ENCODE measurements at places on chromosomes 2 and 18.

DNA sequence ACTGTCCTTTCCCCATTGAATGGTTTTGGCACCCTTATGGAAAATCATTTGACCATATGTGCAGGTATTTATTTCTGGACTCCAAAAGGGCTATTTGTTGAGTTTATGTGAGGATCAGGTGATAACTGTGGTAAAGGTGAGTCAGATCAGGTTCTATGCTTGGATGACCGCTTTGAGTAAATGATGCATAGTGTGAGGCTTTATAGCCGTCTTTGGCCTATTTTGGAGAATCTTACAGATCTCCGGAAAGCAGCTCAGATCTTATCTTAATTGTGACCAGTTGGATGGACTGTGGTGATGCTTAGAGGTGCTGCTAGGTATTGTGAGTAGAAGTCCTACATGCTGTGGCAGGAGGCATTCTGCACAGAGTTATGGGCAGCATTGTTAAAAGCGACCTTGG, 126.2 kb downstream of the METTL8 start:
- DNase-seq = no peak

DNA sequence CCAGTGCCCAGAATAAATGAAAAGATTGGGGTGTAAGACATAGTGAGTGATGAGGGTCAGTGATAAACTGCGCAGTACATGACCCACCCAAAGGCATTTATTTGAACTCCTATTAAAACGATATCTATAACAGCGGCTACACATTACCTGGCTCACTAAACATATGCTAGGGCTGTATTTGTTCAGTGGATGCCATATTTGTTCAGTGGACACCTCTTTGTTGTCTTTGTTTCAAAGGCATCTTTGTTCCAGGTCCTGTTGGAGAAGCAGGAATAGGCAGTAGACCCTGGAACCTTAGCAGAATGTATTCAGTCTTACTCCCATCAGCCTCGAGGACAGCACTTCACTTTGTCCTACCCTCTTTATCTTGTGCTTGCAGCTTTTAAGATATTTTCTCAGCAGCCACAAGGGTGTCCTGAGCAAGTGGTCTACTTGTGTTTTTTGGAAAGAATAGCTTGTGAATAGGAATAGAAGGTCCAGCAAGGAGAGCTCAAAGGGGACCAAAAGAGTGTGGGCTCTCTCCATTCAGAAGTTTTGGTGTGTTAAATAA, 650.8 kb upstream of the FANCL start:
- DNase-seq = no peak

GRCh38 chr2:215144106-215144875, 5.9 kb upstream of the ABCA12 start:
- DNase-seq = no peak

DNA sequence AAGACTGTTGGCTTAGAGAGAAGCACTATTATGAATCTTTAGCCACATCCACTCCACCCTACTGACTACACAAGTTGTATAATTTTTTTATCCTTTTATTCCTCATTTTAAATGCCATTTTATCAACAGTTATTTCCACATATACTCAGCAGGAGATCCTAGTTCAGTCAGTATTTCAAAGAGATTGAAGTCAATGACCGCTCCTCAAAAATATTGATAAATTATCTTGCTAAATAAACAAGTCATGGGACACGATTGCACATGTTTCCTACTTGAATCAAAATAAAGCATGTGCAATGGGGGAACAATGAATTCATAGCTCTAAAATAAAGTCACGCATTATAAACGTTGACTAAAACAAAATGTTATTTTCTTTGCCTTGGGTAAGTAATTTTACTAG, 496.5 kb downstream of the LRRTM4 start:
- DNase-seq = no peak

GRCh38 chr2:108993095-108993937, 4.3 kb upstream of the EDAR start:
- DNase-seq = no peak

DNA sequence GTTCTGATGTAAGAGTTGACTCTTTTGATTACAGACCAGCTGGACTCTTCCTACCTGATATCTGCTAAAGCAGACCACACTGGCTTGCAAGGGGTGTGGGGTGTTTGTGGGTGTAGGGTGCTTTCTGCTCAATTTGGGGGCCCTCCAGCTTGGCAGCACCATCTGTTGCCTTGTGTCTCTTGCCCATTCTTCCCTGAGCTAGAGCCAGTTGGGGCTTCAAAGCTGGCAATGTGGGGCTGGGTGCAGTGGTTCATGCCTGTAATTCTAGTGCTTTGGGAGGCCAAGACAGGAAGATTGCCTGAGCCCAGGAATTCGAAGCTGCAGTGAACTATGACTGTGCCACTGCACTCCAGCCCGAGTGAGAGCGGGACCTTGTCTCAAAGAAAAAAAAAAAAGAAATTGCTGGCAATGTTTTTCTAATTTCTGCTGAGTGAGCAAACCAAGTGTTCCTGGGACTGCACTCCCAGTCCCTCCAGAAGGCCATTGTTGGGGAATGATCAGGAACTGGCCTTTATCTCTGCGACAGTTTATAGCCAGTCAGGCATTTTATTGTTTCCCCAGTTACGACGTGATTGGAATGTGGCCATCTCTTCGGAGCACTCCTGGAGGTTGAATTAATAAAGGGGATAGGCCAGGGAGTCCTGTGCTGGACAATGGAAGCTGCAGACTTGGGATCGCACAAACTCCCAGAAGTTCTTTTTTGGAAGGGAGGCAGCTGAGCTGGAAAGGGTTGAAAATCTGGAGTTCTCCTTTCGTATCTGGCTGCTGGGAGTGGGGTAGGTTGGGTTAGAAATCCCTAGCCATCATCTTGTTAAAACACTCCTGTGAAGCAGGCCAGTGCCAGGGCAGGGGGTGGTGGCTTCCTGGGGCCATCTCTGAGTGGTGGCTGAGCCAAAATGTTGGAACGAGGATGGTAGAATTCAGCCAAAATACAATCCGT, 57.2 kb downstream of the LIPG start:
- DNase-seq = no peak

GRCh38 chr2:236052926-236053821, 115.0 kb downstream of the GBX2 start:
- no peak for DNase-seq

DNA sequence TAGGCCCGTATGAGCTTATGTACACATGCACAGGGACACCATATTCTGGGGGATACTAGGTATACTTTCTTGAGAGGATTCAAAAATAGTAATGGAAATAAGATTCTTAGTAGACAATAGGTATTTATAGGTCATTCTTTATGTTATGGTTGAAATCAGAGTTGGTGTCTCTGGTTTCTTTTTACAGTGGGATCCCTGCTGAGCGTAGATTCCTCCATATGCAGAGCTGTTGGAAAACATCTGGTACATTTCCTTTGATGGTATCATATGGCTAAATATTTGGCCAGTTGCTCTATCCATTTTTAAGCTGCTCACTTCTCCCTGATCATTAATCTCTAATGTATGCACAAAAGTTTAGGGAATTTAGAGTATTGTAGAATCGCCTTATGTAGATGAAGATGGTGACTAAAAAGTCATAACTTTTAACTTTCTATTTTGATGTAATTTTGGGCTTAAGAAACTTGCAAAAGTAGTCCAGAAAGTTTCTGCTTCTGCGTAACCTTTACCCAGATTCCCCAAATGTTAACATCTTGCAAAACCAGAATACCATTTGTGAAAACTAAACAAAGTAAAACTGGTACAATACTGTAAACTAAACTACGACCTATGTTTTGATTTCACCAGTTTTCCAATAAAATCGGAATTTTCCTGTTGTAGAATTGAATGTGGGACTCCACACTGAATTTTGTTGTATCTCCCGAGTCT, 5.4 kb downstream of the ARHGAP28 start:
- DNase-seq = no peak
